Right ventricle myocardium inferior (tissue), 1 donor: ENCODE measurements at places on chromosomes 16 and 17. TPM values are rescaled to one million over a fixed set of nuclear protein-coding genes. Genes with fewer than 3 reads are reported as not detected.

MGAT5B gene
- total RNA-seq, result not detected

GRCh38 chr16:78720416-78720815 is 621.0 kb downstream of the WWOX start:
- no peak for DNase-seq

DNA sequence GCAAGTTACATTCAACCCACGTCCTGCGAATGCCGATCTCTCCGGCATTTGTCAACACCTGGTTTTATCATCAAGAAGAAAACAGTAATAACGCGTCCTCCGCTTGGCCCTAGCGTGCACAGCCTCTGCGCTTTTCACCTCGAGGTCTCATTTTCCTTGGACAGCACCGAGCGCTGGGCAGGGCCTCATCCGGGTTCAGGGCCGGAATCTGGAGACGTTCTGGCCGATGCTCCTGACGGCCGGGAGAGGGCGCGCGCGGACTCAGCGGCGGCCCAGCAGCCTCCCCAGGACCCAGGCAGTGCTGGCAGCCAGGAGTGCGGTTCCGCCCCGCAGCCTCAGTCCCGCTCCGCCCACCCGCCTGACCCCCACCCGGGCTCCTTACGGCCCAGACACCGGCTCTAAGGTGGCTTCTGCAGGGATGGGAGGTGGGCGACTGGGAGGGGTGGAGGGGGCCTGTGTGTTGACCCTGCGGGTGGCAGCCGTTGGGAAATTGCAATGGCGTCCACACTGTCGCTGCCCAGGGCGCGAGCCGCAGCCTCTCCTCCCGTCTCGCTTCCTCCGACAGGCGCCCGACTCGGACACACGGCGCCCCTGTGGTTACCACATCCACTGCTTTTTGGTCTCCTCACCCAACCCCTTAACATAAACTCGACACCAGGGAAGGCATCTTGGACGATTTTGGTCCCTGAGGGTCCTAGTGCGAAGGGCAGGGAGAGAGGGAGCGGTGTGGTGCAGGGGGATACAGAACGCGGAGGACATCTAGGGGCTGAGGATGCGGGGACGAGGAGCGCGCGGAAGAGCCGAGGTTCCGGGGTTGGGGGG is 7.4 kb upstream of the FLYWCH1 start:
- DNase-seq, result peak; percentile 94

GRCh38 chr17:55171634-55172328 is 93.0 kb upstream of the HLF start:
- no peak for DNase-seq

GRCh38 chr16:61181982-61182381 is 854.3 kb downstream of the CDH8 start:
- no peak for DNase-seq
